T-cell (primary cell): ENCODE measurements at places on chromosomes 3 and 15.

DNA sequence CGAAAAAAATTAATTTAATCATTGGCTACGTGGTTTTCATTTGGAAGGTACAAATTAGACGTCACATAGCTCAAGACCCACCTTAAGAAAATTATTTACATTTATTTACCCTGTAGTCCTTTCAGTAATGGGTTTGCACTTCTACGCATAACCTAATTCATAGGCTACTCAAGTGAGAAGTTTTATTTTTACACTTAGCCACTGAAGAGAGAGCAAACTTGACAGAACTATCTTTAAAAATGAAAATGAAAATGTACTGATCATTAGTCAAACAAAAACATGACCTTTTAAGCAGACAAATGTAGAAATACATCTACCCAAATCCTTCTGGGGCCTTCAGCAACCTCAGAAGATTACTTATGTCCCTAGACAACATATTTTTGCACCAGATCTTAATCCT is 269.4 kb upstream of the TTC14 start:
- no peak for DNase-seq

DNA sequence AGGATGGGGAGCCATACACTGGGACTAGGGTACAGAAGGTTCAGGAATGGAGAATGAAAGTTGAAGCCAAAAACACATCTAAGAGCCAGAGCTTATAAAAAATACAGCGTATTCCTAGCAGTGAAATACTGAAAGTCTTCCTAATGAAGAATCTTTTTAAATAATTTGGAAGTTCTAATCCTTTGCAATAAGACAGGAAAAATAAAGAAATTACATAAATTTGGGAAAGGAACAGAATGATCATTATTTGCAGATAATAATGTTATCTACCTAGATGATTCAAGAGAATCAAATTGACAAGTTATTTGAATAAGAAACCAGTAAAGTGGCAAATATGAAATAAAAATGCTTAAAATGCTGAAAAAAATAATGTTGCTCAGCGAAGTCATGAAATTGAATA is 32.3 kb upstream of the NR2F2 start:
- no peak for DNase-seq

DNA sequence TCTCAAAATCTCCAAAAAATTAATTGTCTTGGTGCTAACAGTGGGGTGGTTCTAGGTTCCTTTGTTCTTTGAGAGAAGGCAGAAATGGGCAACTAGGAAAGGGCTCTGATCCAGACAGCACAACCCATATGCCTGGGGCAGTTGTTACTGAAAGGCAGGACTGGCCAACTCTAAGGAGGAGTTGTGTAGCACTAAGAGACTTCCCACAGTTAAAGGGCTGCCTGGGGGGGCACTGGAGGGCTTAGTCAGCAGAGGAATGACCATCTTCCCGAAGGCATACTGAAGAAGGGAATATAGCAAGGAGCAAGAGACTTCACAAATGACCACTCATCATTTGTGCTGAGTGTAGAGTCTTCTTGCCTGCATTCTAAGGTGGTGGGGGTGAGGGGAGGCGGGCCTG is 15.8 kb downstream of the ILDR1 start:
- no peak for DNase-seq

DNA sequence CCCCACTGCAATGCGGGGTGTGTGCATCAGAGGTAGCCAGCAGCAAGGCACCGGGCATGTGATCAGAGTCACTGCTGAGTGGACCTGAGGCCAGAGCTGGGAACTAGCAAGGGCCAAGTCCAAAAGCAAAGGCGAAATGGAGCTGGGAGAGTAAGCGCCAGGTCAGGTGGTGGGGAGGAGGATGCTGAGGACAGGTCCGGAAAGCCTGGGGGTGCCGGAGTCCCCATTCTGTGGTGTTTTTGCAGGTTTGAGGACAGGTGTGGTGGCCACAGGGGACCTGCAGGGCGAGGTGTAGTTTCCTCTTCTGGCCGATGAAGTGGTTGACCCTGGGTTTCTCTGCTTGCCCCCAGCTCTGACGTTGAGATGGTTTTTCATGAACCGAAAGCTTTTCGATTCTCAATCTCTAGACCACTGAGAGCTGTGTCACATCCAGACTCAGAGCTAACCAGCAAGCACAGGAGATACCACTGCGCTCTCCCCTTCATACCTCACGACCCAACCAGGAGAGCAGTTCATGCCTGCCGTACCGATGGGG is 35.0 kb upstream of the HES1 start:
- DNase-seq: no peak

GRCh38 chr15:70765504-70766281 is 2.3 kb upstream of the UACA start:
- DNase-seq: no peak

GRCh38 chr3:171736556-171736955 is 73.7 kb downstream of the PLD1 start:
- DNase-seq: no peak

DNA sequence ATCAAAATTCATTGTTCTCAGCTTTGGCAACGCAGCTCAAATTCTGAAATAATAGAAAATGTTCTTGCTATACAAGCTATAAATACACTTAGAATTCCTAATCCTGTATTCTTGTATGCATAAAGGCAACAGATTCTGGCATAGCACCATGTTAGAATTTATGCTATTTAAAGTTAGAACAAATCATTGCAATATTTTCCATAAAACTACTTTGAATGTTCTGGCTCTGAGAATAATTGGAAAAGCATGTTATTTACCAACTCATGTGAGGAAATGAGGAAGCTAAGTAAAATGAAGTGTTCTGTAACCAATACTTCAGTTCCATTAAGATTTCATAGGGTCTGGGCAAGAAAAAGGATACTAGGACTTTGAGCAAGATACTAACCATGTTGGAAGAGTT is 888.9 kb downstream of the SQOR start:
- no peak for DNase-seq

DNA sequence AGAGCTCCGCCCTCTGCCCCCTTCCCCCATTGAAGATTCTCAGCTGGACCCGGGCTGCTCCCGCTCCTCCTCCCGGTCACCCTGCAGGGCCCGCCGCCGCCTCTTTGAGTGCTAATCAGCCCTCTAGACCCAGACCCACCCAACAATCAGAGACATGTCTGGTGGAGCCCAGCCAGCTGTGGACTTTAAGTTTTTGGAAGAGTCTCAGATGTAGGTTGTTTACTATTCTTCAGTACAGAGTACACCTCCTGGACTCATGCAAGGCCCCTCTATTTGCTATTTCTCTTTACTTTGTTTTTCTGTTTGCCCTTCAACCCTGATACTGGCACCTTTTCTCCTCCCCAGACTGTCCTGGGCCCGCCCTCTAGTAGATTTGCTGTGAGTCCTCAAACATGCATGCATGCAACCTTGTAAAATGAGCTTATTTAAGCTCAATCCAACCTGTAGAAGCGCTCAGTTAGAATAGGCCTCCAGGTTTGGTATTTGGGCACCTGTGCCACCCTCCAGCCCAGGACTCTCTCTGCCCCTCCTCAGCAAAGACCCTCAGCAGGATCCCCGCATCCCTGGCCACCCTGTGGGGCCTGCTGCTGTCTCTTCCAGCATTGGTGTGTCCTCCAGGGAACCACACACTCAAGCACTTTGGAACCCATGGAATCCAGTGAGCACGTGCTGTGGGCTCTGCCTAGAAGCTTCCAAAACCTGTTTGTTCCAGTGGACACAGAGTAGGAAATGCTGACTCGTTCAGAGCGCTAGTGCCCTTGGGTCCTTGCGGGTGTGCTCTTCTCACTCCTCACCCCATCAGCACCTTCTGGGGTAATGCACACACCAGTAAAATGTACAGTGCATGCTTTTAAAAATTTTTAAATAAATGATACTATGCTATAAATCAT is 4.6 kb downstream of the PRR23E start:
- DNase-seq: no peak

- DNase-seq: peak; percentile 29
Observed at GRCh38 chr15:74320352-74321247, 46.8 kb downstream of the CYP11A1 start.

DNA sequence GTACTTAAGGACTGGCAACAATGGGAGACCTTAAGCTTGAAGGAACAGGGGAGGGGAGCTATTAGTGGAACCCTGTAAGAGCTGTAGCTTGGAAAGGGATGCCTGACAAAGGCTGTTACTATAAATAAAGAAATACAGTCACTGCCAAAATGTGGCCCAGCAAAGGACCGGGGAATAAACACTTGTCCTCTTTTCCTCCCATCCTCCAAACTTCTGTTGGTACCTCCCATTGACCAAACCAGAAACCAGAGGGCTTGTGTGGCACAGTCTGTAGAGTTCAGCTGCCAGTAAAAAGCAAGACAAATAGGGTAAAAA is 25.1 kb upstream of the TCF12 start:
- no peak for DNase-seq
